ENCODE measurements at places on chromosomes 11 and 22.

GRCh38 chr11:36304351-36304750 lies 8.3 kb downstream of the PRR5L start:
- no peak for DNase-seq

DNA sequence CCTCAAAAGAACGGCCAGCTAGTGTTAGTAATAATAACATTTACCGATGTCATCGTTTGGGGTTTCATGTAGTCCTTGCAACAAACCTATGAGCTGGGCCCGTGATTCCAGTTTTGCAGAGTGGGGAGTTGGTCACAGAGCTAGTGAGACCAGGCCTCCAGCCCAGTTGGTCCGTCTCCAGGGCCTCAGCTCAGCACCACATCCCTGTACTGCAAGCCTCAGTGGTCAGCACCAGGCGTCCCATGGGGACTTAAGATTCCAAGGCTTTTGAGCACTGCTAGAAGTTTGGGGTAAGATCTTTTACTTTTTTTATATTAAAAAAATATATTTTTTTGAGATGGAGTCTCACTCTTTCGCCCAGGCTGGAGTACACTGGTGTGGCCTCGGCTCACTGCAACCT lies 1.1 kb upstream of the TSGA10IP start:
- DNase-seq = no peak

DNA sequence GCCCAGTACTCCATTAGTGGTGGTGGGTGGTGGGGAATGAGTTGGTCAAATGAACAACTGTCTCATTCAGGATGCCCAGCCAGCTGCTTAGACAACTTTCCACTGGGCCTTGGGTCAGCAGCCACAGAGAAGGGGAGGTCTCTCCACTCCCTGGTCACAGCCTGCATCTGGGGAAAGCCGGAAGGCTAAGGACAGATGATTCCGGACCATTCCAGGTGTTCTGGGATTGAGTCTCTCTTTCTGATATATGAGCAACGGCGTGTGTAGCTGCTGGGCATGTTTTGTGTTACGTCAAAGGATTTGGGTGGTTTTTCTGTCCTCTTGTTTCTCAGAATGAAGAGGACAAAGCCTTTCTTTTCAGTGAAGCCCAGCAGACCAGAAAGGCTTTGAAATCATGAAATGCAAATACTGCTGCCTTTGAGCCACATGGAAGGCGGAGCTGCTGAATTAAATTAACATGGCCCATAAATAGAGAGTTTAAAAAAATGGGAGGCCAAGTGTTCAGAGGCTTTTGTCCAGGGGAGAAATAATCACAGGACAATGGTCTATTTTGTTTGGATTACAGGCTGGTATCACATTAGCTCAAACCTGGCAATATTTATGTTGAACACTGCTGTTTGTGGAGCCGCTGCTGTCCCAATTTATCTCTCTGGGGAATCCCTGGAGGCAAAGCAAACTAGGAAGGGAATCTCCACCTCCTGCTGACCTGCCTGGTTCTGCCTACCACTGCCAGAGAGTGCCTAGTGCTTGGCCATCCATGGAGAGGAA lies 234.4 kb upstream of the E2F8 start:
- DNase-seq = no peak

DNA sequence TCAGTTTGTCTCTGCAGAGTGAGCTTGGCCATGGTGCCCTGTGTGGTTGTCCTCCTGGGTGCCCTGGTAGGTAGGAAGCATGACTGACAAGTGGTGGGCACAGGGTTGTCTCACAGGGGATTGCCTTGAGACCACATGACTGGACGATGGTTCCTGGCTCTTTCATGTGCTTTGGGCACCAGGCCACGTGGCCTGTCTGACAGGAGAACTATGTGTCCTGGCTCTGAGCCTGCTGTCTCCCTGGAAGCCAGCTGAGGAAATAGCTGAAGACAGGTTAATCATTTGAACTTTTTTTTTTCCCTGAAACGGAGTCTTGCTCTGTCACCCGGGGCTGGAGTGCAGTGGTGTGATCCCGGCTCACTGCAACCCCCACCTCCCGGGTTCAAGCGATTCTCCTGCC lies 93.2 kb downstream of the LDLRAD3 start:
- DNase-seq = no peak

- no peak for DNase-seq
These were observed 78.3 kb downstream of the MICAL3 start for GRCh38 chr22:17945888-17946648.

DNA sequence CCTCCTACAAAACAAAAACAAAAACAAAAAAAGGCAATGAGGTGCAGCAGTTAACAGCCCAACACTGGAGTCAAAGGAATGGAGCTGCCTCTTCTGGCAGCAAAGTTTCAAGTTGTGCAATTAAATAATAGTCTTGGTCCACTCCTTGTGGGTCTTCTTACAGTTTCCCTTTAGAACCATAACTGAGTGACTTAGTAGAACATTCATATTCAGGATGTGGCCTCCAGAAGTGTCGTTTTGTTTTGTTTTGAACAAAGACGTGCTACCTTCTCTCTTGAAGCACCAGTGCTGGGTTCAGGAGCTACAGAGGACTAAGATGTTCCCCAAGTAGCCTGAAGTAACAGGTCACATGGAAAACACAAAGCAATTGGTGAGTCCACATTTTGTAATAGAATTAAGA lies 2.0 kb upstream of the JAML start:
- no peak for DNase-seq

- DNase-seq = no peak
These were observed 43.7 kb upstream of the CCDC34 start for GRCh38 chr11:27406498-27407354.

GRCh38 chr11:18191376-18191775 lies 18.7 kb downstream of the MRGPRX4 start:
- no peak for DNase-seq

- no peak for DNase-seq
These were observed 1.1 kb downstream of the JHY start for GRCh38 chr11:122883646-122883979.

DNA sequence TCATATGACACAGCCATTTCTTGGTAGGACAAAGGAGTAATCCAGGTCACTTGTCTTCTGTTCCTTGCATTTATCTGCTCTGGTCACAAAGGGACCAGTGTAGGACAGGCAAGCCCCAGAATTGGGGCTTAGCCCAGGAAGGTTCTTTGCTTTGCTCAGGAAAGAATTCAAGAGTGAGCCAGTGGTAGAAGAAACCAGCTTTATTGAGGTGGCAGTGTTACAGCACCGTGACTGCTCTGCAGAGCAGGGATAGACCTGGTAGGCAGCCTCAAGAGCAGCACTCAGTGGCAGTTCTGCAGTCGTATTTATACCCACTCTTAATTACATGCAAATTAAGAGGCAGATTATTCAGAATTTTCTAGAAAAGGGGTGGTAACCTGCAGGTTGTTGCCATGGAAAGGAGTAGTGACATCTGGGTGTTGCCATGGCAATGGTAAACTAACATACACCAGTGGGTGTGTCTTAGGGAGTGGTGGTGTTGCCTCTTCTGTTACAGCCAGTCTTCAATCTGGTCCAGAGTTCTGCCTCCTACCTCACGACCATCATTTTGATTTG lies 84.9 kb upstream of the RAB1B start:
- DNase-seq = no peak

GRCh38 chr22:23037429-23038333 lies 32.6 kb upstream of the GNAZ start:
- no peak for DNase-seq

GRCh38 chr11:106077609-106078455 lies at the start of gene AASDHPPT:
Gene AASDHPPT, plus strand, starts transcription at chr11:106077662. Its CDS starts 49 bp downstream, at chr11:106077711.
- DNase-seq = no peak

- no peak for DNase-seq
These were observed 20.1 kb upstream of the CUL5 start for GRCh38 chr11:107988397-107989158.

DNA sequence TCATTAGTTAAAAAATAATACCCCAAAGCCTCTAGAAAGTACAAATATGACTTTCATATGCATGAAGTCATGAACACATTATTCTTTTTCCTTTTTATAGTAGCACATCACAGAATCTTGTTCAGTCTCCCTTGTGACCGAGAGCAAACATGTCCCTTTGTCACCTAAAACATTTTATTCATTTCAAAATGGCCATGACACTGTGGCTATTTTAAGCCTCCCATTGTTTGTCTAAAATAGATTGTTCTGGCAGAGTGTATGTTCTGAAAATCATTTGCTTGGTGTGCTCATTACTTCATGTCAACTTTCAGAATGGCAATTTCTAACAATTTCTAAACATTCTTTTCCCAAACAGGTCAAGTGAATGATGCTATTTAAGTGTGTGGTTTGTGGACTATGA lies 865.0 kb downstream of the JRKL start:
- DNase-seq = no peak

- DNase-seq = no peak
These were observed 593.2 kb upstream of the CCDC179 start for GRCh38 chr11:23453522-23453921.

DNA sequence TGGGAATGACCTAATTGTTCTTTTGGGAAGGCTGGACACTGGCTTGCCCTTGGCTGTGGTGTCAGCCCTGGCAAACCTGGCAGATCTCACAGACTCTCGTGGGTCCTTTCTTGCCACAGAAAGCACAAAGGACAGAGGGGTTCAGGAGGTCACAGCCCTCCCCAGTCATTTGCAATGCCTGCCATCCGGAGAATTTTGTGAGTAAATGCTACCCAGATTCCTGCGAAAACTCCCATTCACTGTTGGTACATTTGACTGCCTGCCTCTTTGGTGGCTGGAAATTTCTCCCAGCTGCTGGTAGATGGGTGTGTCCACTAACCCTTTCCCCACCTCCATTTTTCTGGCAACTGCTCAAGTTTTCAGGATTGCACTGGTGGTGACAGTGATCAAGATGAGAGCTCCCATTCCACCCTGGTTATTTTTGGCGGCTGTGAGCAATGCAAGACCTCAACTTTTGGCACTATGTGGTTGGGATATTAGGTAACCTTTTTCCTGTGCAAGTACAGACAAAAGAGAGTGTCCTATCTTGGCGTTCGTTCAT lies 155.7 kb downstream of the NAV2 start:
- DNase-seq = no peak

GRCh38 chr11:78660471-78660870 lies 85.8 kb upstream of the NARS2 start:
- no peak for DNase-seq

GRCh38 chr11:3907590-3907989 lies 52.1 kb downstream of the STIM1 start:
- no peak for DNase-seq

GRCh38 chr11:113773092-113773415 lies 438 bp downstream of the ZW10 start:
- DNase-seq = no peak

DNA sequence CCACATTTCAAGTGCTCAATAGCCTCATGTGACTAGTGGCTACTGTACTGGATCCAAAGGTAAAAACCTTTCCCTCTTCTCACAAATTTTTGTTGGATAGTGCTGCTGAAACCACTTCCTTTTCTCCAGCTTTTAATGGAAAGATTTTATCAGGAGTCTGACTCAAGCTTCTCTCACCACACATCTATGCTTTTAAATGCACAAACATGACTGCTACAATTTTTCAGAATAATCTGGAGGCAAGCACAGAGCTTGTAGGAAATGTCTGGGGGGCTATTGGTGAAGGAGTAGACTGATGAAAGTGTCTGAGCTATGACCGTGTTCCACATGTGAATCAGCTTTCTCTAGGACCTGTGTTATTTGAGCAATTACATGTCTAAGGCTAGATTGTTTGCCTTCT lies 101.1 kb upstream of the FAT3 start:
- no peak for DNase-seq

DNA sequence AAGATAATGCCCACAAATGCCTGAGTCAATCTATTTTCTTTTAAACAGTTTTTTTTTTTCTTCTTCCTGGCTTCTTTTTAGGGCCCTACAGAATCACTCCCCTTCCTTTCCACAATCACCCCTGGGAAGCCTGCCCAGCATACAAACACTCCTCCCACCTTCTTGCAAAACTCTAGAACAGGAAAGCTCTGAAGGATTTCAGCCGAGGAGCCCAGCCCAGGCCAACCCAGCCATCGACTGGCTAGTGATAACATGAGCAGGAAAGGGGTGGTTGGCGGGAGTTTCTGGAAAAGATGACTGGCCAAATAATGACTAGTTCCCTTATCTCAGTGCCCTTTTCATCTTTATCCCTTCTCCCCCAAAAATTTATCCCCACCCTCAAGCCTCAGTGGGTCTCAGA lies 68.2 kb downstream of the USP35 start:
- DNase-seq = no peak

DNA sequence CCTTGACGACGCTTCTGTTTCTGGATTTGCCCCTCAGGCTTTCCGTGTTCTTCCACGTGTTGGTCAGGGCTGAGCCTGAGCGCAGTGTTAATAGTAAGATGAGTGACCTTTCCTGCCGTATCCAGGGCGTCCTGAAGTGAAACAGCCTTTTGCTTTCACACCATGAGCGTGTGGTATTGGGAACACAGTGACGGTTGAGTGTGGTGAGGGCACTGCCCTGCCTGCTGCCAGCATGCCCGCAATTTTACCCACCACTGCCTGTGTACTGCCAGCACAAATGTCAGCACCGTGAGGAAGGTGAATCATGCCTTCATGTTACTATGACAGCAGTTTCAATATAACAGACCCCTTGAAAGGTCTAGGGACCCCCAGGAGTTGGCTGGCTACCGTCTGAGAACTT lies 217.1 kb downstream of the TBC1D22A start:
- no peak for DNase-seq

DNA sequence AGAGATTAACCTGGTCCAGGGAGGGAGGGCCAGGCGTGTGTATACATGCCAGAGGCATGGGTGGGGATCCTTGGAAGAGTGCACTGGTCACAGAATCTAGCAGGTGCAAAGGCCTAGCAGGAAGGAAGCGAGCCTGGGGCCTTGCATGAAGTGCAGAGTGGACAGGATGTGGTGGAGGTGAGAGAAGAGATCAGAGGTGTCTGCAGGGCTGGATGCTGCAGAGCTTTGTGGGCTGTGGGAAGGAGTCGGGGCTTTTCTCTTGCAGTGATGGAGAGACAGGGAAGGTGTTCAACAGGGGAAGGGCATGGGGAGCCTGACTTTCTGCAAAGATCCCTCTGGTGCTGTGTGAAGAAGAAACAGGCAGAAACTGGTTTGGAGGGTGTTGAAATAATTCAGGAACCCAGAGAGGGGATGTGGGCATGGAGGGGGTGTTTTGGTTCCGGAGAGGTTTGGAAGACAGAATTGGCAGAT lies 2.5 kb upstream of the TPST2 start:
- DNase-seq = peak; percentile 16

DNA sequence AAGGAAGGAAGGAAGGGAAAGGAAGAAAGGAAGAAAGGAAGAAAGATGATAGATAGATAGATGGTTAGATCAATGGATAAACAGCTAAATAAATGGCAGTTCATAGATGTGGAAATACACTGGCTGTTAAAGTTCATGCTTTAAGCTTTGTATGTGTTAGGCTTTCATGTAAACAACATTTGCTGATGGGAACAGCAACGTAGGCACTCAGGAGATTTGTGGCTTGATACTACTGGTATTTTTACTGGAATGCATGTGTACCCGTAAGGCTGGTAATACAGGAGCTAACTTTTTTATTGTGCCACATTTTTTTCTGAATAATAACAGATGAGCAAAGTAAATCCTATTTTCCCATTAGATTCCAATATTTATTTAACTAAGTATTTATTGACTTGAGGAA lies 85.6 kb downstream of the NCAM1 start:
- DNase-seq = no peak

Measured in stimulated activated CD4-positive, alpha-beta T cell treated with anti-CD3 and anti-CD28 coated beads, Interleukin-15, amount 100 ng/mL, for 48 hours (primary cell).